Activated CD4-positive, CD25-positive, alpha-beta regulatory T cell treated with anti-CD3 and anti-CD28 coated beads, Interleukin-2, amount 50 U/mL, for 16 hours (primary cell): ENCODE measurements at places on chromosomes 6 and 20.

DNA sequence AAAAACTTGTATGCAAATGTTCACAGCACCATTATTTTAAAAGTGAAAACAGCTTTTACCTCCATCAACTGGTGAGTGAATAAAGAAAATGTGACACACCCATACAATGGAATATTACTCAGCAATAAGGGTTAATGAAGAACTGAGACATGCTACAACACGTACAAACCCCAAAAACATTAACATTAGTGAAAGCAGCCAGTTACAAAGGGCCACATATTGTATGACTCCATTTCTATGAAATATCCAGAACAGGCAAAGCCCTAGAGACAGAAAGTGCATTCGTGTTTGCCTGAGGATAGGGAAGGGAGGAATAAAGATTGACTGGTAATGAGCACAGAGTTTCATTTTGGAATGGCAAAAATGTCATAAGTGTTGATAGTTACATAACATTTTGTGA lies 21.5 kb downstream of the EPM2A start:
- no peak for DNase-seq

- DNase-seq = no peak
Observed at GRCh38 chr20:61832181-61832580, 233.5 kb downstream of the TAF4 start.

- DNase-seq = no peak
Observed at GRCh38 chr6:43954311-43955131, 172.7 kb downstream of the MRPL14 start.

GRCh38 chr20:63043348-63044203 lies 36.8 kb upstream of the BHLHE23 start:
- no peak for DNase-seq

DNA sequence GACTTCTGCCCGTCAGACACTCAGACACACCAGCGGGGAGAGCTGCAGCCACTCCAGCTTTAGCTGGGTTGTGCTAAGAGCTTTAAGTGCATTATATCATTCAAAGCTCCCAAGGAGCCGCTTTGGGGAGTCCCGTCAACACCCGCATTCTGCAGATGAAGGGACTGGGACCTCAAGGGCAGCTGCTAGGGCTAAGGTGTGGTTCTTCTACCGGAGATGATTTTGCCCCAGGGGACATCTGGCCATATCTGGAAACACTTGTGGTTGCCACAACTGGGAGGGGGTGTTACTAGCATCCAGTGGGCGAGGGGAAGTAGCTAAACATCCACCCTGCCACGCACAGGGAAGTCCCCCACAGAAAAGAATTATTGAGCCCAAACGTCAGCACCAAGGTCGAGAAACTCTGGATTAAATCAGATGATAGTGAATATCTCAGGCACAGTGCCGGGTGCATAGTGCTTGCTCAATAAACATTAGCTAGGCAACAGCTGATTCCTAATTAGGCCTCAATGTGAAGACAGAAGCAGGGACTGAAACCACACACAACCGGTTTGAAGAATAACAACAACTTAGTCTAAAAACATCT lies 29.6 kb downstream of the PMEPA1 start:
- no peak for DNase-seq

- no peak for DNase-seq
Observed at GRCh38 chr6:150527100-150527499, 72.6 kb upstream of the PLEKHG1 start.

- DNase-seq = no peak
Observed at GRCh38 chr20:56733967-56734366, 104.9 kb downstream of the TFAP2C start.

GRCh38 chr20:3621111-3621510 lies 42.1 kb downstream of the GFRA4 start:
- no peak for DNase-seq

- DNase-seq = no peak
Observed at GRCh38 chr6:145813285-145814034, 1.1 kb downstream of the FBXO30 start.

GRCh38 chr20:33733654-33734576 lies 2.1 kb downstream of the ZNF341 start:
- no peak for DNase-seq

- DNase-seq = no peak
Observed at GRCh38 chr6:169112483-169113320, 140.9 kb downstream of the THBS2 start.

DNA sequence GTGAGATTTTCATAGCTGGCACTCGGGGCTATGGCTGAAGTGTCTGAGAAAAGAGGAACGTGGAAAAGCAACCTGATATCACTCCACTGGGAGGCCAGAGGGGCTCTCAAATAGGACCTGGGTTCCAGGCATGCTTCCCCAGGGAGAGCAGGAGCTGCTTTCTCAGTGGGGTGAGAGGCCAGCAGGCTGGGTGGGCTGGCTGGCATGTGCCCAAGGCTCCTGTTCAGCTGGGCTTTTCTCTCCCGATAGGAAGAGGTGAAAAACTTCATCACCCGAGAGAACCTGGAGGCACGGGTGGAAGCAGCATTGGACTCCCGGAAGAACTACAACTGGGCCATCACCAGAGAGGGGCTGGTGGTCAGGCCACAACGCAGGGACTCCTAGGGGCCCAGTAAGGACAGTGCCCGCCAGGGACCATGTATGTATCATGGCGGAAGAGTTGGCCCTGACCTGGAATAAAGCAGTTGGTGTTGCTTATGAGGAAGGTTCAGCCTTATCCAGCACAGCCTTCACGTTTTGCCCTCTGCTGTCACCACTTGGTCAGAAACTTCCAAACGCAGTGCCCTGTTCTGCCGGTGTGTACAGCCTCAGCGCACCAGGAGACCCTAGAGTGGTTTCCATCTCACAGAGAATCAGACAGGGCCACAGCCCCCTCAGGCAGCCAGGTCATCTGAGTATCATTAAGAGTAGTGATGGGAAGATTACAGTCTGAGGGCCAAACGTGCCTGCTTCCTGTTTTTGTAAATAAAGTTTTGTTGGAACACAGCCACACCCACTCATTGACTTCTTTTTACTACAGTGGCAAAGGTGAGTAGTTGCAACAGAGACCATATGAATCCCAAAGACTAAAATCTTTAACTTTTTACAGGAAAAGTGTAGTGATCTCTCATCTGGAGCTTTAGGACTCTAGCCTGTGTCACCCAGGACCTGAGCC lies 1.9 kb downstream of the MRPS26 start:
- no peak for DNase-seq

- DNase-seq = no peak
Observed at GRCh38 chr20:8788275-8788674, 280.6 kb upstream of the PLCB4 start.

DNA sequence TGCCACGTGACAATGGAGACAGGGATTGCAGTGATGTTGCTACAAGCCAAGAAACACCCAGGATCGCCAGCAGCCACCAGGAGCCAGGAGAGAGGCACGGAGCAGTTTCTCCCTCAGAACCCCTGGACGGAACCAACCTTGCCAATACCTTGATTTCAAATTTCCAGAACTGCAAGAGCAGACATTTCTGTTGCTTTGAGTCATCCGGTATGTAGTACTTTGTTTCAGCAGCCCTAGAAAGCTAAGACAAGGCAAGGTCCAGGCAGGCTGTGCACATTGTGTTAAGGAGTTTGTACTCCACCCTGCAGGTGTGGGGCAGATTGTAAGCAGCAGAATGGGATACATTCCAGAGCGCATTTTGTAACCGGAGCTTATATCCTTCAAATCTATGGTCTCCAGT lies 48.3 kb downstream of the TRERF1 start:
- no peak for DNase-seq

- no peak for DNase-seq
Observed at GRCh38 chr6:85050149-85050548, 285.8 kb upstream of the TBX18 start.

- DNase-seq = no peak
Observed at GRCh38 chr6:152087096-152087495, 279.6 kb downstream of the ESR1 start.

GRCh38 chr6:69866770-69867638 lies 648 bp downstream of the COL19A1 start:
- peak; percentile 6 for DNase-seq

GRCh38 chr6:107444277-107444676 lies 15.1 kb downstream of the PDSS2 start:
- DNase-seq = no peak

GRCh38 chr6:1039746-1040145 lies 272.2 kb upstream of the FOXQ1 start:
- no peak for DNase-seq

- no peak for DNase-seq
Observed at GRCh38 chr6:105310371-105310770, 92.5 kb downstream of the PREP start.

GRCh38 chr20:22584922-22585785 lies 782 bp upstream of the FOXA2 start:
- no peak for DNase-seq

GRCh38 chr6:144460327-144461095 lies 175.4 kb downstream of the UTRN start:
- DNase-seq = no peak

DNA sequence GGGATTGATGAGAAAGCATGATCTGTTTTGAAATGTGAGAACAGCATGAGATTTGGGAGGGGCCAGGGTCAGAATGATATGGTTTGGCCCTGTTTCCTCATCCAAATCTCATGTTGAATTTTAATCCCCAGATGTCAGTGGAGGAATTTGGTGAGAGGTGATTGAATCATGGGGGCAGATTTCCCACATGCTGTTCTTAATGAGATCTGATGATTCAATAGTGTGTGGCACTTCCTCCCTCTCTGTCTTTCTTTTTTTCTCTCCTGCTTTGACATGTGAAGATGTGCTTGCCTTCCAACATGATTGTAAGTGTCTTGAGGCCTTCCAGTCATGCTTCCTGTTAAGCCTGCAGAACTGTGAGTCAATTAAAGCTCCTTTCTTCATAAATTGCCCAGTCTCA lies 1060.3 kb upstream of the CITED2 start:
- no peak for DNase-seq
